ENCODE measurements at places on chromosomes 3 and 15.
A peak's percentile ranks its signal among the peaks of the same experiment; 100 is the strongest.

- no peak for DNase-seq
Observed at GRCh38 chr3:35969406-35969805, 330.1 kb downstream of the ARPP21 start.

- DNase-seq = no peak
Observed at GRCh38 chr15:34855893-34856292, 60.5 kb upstream of the ACTC1 start.

DNA sequence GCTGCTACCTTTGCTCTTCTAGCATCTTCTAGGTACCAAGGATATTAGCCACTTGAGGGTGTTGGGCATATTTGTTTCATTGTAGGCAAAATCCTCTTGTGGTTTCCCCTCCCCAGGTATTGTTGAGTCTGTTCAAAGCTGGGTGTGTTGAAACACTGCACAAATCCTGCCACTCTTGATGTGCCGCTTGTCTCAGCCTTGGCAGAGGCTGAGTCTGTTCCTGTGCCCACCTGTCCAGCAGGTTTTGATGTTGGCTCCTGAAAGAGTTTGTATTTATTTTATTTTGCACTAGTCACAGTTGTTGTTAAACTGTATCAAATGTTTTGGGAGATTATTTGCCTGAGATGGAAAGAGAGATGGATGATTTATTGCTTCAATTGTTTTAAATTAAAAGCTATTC is 136.2 kb downstream of the USP13 start:
- no peak for DNase-seq

- DNase-seq = no peak
Observed at GRCh38 chr3:46922871-46923558, 45.5 kb downstream of the PTH1R start.

- no peak for DNase-seq
Observed at GRCh38 chr15:68322796-68323195, 45.3 kb downstream of the FEM1B start.

DNA sequence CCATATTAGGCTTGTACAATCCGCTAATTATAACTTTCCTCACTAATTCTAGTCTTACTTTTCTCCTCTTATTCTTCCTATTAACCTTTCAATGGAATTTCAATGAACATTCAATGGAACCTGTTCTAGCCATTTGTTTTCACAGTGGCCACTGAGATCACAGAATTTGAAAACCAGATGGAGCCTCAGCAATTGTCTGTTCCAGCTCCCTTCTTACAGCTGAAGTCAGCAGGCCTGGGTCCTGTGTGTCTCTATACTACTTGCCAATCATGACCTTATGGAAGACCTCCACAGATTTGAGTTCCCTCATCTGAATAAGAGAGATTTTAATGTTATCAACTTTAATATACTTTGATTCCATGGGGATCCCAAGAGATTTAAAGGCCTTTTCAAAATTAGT is 36.6 kb downstream of the TJP1 start:
- DNase-seq = no peak

DNA sequence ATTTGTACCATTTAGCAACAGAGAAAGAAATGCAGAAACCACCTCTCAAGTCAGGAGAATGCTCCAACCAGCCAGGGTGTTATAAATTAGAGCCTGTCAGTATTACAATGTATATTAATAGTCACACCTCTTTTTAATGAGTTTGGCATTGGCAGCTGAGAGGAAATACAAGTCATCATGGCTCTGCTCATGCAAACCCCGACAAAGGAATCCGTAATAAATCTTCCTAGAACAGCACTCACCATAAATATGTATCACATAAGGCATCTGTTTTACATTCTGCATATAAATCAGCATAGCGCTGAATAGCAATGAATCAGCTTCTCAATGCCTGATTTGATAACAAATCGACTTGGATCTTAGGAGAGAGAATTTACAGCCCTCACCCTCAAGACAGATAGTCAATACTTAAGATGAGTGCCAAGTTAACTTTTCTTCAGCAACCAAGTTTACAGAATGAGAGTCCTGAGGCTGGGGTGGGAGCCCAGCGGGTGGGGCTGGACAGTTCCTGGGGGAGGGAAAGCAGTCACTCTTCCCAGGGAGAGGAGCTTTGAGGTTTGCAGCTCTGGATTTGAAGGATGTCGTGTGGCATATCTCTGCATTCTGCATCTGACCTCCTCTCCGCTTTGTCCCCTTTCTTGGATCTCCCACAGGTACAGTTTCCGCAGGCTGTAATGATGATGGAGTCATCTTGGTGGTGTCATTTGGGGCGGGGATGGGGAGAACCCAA is 1034.4 kb upstream of the NR2F2 start:
- no peak for DNase-seq

DNA sequence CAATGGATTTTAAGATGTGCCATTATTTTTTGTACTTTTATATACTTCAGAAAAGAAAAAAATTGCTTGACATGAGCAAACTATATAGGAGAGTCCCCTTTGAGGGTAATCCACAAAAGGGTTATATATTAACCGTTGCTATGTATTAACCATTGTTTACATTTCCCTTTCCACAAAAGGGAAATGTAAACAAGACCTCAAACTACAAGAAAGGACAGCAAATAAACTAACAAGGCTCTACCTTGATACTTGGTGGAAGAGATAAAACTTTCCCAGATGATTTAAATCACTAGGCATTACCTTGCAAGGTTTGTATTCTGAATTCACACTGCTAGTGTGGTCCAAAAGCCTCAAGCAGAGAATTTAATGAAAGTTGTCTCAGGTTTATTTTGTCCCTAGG is 616.3 kb upstream of the BCHE start:
- no peak for DNase-seq

GRCh38 chr3:151479452-151479851 is 18.6 kb upstream of the IGSF10 start:
- no peak for DNase-seq

GRCh38 chr3:120428924-120429323 is 21.9 kb downstream of the FSTL1 start:
- no peak for DNase-seq

GRCh38 chr3:88984256-88984655 is 123.2 kb upstream of the EPHA3 start:
- DNase-seq = no peak

DNA sequence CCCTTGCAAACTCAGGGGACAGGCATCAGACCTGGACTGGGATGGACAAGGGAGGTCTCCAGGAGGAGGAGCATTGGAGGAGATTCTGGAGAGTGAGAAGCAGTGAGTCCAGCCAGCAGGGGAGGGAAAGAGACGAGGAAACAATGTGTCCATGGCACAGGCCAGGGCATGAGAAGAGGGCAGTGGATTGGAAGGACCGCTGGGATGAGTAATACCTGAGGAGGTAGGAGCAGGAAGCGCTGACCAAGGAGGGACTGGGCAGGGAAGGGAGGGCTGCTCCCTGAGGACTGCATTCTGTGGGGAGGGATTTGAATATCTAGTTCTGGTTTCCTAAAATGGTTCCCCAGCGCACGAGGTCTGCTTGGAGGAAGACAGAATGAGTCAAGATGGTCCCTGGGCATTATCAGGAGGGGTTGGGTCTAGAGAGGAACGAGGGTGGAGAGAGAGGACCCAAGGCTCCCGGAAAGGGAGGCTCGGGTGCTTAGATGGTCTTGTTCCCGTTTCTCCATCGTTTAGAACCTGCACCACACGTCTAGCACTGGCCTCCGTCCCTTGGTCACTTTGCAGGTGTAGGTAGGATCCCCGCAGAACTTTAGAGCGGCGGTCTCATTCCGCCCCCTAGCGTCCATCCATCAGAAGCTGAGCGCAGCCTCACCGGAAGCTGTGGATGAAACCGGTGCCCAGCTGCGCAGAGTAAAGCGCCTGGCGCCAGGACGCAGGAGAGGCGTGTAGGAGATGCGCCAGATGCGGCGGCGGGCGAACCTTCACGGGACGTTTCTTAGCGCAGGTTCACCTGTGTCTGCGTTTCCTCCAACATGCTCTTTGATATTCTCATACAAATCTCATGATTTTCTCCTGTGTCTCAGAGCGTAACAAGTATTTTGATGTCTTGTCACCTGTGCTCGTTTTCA is 190.7 kb upstream of the NDN start:
- DNase-seq = peak; percentile 64

- DNase-seq = no peak
Observed at GRCh38 chr15:69862540-69862939, 235.2 kb downstream of the TLE3 start.
